ENCODE measurements at places on chromosomes 1 and 21.
A peak's percentile ranks its signal among the peaks of the same experiment; 100 is the strongest.

DNA sequence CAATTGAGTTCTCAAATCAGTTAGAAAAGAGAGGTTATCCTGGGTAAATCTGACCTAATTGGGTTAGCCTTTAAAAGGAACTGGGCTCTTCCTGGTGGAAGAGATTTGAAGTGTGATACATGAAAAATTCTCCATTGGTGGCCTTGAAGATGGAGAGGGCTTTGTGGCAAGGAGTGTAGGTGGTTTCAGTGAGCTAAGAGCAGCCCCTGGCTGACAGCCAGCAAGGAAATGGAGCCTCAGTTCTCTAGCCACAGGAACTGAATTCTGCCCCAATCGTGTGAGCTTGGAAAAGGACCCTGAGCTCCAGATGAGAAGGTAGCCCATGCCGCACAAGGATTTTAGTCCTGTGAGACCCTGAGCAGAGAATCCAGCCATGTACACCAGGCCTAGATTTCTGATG is 12.7 kb upstream of the HYI start:
- no peak overlapping the region for H3K27ac ChIP-seq
- no peaks in the 10 kb centered on the region for H3K27me3 ChIP-seq
- no peak overlapping the region for H3K4me3 ChIP-seq
- H3K4me1 ChIP-seq = peaks cover 8% of the 10 kb centered on the region

DNA sequence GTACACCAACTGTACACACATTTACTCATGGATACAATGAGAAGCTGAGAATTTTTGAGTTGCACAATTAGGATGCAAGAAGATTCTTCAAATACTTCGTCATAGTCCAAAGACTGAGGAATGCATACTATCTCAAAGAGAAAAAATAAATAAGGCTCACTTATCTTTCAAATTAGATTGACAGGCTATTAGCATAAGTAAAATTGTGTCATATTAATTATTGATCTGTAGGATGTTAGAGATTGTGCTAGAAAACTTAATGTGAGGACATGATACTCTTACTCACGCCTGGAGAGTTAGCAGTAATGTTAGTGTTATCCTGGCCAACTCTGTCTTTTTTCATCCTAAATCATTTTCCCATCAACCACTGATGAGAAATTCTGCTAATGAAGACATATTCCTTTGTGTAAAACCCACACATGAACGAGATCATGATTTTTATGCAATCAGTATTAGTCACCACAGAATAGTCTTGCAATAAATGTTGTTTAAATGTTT is 659.0 kb downstream of the LTN1 start:
- H3K27me3 ChIP-seq = no peaks in the 10 kb centered on the region
- no peaks in the 10 kb centered on the region for H3K36me3 ChIP-seq
- no peak for DNase-seq
- H3K4me3 ChIP-seq = no peak overlapping the region
- no peak overlapping the region for H3K27ac ChIP-seq
- H3K4me1 ChIP-seq = no peaks in the 10 kb centered on the region

- H3K27me3 ChIP-seq = peaks cover 15% of the 10 kb centered on the region
- no peak overlapping the region for H3K4me3 ChIP-seq
- H3K27ac ChIP-seq = no peak overlapping the region
- no peaks in the 10 kb centered on the region for H3K4me1 ChIP-seq
Measured at GRCh38 chr1:78360584-78360983, 130.2 kb upstream of the PTGFR start.

DNA sequence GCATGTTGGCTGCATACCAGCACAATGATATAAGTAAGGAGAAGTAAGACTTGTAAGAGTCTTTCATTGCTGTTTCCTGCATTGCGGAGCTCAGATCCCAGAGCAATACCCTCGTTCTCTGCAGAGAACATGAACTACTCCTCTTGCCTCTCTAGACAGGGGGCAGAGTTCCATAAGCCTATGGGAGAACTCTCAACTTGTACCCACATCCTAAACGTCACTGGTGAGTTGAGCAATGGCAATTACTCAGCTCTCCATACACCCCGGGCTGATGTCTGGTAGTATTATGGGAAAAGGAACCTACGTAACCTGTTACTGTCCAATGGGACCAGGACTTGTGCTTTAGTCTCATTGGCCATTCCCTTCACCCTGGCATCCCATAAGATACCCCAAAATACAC is 27.3 kb upstream of the ZNF496 start:
- H3K4me3 ChIP-seq = no peak overlapping the region
- no peaks in the 10 kb centered on the region for H3K36me3 ChIP-seq
- H3K27ac ChIP-seq = no peak overlapping the region
- H3K27me3 ChIP-seq = peaks cover 37% of the 10 kb centered on the region
- DNase-seq = no peak

- no peak for DNase-seq
- peaks cover 10% of the 10 kb centered on the region for H3K27me3 ChIP-seq
- no peaks in the 10 kb centered on the region for H3K36me3 ChIP-seq
- H3K4me3 ChIP-seq = no peak overlapping the region
Measured at GRCh38 chr1:4916610-4917009, 262.2 kb downstream of the AJAP1 start.

GRCh38 chr1:13922466-13923110 is 222.6 kb downstream of the PRDM2 start:
- H3K27ac ChIP-seq = no peak overlapping the region
- no peak for DNase-seq
- no peaks in the 10 kb centered on the region for H3K36me3 ChIP-seq

DNA sequence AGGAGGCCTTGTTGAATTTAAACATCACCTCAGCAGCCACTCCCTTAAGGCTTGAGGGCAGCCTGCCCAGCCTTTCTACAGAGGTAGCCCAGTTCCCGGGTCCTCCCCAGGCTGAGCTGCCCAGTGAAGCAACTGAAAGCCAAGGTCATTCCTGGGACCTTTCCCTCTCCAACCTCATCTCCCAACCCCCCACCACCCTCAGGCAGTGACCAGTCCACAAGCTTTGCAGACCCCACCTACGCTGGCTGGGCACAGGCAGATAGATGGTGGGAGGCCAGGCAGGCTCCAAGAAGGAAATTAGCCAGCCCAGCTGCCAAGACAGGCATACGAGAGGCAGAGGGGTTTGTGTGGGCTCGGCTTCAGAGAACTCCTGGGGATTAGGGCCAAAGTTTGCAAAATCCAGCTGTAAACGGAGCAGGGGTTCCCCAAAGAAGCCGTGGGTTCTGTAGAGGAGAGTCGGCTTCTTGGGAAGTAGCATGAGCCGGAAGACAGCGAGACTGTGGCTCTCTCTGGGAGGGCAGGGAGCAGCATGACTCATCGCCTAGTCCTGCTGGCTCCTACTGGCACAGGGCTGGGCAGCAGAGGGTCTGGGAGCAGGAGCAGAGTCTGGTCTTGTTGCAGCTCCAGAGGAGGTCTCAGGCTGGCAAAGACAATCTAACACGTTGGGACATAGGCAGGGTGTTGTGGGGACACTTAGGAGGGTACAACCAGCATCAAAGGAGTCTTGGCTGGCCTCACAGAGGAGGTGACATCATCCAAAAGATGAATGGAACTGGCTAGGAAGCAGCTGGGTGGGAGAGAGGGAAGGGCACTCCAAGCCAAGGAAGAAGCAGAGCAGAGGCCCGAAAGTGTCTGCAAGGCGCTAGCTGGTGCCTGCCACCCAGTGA is 2.8 kb upstream of the ZC3H12A start:
- peaks cover 40% of the 10 kb centered on the region for H3K4me1 ChIP-seq
- H3K36me3 ChIP-seq = peaks cover 17% of the 10 kb centered on the region
- peak overlapping the region; percentile 87 for H3K4me3 ChIP-seq
- no peak for DNase-seq
- no peaks in the 10 kb centered on the region for H3K27me3 ChIP-seq
- H3K27ac ChIP-seq = peak overlapping the region; percentile 79

DNA sequence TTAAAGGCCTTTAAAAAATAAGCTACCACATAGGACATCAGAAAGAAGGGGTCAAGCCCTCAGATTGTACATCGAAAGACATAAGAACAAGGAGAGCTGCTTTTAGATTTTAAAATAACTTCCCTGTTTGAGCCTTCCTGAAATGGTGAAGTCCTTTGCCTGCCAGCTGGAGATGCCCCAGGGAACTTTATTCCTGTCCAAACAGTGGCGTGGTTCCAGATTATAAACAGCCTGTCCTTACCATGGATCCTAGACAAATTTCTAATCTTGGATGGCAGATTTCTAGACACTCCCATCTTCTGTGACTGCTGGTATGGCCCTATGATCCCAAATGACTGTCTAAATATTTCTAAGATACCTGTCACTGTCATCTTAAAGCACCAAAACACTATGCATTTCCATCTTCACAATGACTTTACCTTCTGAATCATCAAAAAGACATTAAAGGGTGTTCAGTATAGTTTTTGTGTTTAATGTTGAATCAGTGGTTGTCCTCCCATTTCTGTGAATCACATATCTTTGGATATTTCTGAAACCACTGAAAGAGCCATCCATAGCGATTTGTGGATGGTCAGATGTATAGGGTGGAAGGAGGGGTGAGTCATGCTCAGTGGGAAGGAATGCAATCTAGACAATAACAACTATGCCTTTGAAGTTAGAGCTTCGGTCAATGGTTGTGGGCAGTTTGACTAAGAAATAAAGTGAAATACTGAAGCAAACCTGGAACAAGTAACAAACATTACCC is 23.2 kb downstream of the ILDR2 start:
- peaks cover 3% of the 10 kb centered on the region for H3K4me1 ChIP-seq
- no peak overlapping the region for H3K27ac ChIP-seq
- no peak for DNase-seq
- H3K27me3 ChIP-seq = peaks cover 24% of the 10 kb centered on the region

GRCh38 chr1:230820568-230820967 is 47.8 kb downstream of the C1orf198 start:
- H3K4me1 ChIP-seq = no peaks in the 10 kb centered on the region
- peaks cover 5% of the 10 kb centered on the region for H3K27me3 ChIP-seq
- no peak overlapping the region for H3K27ac ChIP-seq
- DNase-seq = no peak

DNA sequence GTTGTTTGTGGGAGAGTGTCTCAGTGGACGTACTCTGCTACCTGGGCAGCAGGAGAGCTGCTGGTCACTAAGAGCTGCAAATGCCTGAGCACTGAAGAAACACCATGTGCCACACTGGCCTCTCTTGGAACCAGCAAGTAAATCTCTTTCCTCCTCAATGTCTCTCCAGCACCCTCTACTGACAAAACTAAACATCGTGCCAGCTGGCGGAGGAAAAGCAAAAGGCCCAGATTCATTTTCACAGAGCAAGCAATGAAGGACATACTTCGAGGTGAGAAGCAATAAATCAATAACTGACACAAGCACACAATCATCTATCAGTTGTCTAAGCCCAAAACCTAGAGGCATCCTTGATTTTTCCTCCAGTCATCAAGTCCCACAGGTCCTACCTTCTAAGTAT is 78.1 kb downstream of the RERE start:
- no peak overlapping the region for H3K4me3 ChIP-seq
- DNase-seq = no peak
- H3K27me3 ChIP-seq = no peaks in the 10 kb centered on the region
- H3K36me3 ChIP-seq = peaks cover 25% of the 10 kb centered on the region
- peaks cover 5% of the 10 kb centered on the region for H3K4me1 ChIP-seq

DNA sequence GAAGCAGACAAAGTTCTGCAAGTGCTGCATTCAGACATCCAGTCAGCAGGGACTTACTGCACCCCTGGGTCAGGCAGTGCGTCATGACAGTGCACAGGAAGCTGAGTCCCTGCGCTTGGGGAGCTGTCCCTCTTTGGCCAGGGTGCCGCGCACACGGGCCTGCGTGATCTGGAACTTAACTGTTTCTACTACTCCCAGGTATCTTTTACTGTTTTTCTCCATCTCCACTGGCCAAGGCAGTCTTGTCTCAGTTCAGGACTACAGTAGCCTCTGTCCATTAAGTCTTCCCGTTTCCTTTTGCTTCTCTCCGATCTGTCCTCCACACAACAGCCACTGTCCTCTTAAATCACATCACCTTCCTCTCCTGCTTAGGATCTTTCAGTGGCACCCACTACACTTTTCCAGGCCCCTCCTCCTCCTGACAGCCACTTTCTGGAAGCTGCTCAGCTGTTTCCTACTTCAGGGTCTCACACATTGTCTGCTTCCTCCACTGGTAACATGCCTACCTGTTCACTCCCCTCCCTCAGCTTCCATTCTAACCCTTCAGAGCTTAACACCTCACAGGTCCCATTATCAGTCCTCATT is 15.9 kb downstream of the ERRFI1 start:
- no peak overlapping the region for H3K4me3 ChIP-seq
- H3K27me3 ChIP-seq = no peaks in the 10 kb centered on the region
- no peak overlapping the region for H3K27ac ChIP-seq
- H3K4me1 ChIP-seq = peaks cover 1% of the 10 kb centered on the region

- no peaks in the 10 kb centered on the region for H3K36me3 ChIP-seq
- no peaks in the 10 kb centered on the region for H3K4me1 ChIP-seq
- no peak overlapping the region for H3K27ac ChIP-seq
- no peak overlapping the region for H3K4me3 ChIP-seq
- no peak for DNase-seq
- peaks cover 27% of the 10 kb centered on the region for H3K27me3 ChIP-seq
Measured at GRCh38 chr1:33578557-33579448, 106.4 kb downstream of the ZSCAN20 start.

DNA sequence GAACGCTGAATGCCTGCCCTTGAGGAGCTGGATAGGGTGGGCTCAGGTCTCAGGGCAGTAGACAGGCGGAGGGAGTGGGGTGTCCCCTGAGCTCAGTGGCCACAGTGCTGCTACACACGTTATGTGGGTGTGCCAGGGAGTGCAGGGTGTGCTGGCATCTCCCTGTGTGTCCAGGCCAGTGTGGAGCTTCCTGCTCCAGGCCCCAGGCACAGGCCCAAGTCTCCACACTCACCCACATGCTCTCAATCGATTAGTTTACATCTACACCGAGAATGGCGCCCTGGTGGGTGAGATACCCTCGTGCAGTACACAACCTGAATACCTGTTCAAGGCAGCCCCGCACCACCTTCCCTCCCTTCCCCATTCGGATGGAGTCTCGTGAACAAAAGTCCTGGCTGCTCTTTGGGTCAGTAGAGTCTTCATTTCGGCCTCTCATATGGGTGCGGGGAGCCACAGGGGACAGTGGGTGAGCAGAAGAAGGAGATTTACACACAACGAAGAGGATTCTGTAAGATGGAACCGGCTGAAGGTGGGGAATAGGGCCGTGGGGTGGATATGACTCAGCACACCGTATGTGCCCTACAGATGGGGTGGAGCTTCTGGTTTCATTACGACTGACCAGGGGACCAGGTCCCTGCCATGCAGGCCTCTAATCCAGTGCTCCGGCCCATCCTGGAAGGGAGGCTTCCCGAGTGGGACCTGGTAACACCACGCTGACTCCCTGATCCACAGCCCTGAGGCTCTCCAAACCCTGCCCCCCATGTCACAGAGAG is 93.3 kb downstream of the SPSB1 start:
- H3K27ac ChIP-seq = no peak overlapping the region
- H3K27me3 ChIP-seq = no peaks in the 10 kb centered on the region
- DNase-seq = no peak

GRCh38 chr1:237287876-237288521 is 246.0 kb downstream of the RYR2 start:
- DNase-seq = no peak
- H3K4me1 ChIP-seq = no peaks in the 10 kb centered on the region
- H3K4me3 ChIP-seq = no peak overlapping the region
- no peak overlapping the region for H3K27ac ChIP-seq
- H3K27me3 ChIP-seq = peaks cover 16% of the 10 kb centered on the region

GRCh38 chr1:170194451-170194850 is 48.7 kb downstream of the NTMT2 start:
- no peak overlapping the region for H3K4me3 ChIP-seq
- no peak for DNase-seq
- H3K36me3 ChIP-seq = no peaks in the 10 kb centered on the region
- peaks cover 28% of the 10 kb centered on the region for H3K27me3 ChIP-seq

Measured in activated naive CD8-positive, alpha-beta T cell treated with anti-CD3 and anti-CD28 coated beads for 36 hours (primary cell).